ENCODE measurements at places on chromosomes 12 and 14.

DNA sequence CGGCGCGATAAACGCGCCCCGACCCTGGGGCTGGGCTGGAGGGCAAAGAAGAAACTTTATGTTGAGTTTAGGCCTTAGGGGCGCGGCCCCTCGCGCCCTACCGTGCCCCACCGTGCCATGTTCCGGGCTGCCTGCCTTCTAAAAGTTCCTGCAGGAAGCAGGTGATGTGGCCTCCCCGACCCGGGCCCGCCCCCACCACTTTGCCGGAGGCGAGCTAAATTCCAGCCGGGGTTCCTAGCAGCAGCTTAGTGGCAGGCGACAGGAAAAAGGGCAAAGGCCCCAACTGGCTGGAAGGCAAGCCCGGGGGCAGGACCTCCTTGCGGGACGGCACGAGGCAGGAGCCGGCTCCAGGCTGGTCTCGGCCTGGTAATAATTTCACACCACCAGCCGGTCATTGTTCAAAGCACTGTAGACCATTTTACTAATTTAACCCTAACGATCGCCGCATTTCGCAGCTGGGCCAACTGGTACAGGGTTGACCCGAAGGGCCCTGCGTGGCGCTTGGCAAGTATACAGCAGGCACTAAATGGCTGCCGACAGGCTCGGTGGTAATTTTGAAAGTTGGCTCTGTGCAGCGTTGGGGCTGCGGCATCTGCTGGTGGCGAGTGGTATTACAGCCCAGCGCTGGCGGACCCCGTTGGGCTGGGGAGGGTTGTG is 895 bp upstream of the CCDC88C start:
- no peak for DNase-seq

DNA sequence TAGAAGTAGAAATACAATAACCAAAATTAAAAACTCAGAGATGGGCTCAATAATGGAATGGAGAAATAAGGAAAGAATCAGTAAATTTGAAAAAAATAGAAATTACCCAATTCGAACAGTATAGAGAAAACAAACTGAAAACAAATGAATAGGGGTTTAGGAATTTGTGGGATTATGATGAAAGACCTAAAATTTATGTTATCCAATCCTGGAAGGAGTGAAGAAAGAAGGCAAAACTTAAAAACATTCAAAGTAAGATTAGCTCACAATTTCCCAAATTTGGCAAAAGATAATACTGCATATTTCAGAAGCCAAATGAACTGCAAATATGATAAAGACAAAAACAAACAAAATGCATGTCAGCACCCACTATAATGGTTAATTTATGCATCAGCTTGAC is 177.1 kb downstream of the CCDC91 start:
- no peak for DNase-seq

GRCh38 chr14:38363217-38363616 is 107.3 kb upstream of the CLEC14A start:
- DNase-seq: no peak

GRCh38 chr12:64459394-64459891 is 7.5 kb downstream of the TBK1 start:
- no peak for DNase-seq

- DNase-seq: peak; percentile 91
These were observed 9.0 kb downstream of the DMAC2L start for GRCh38 chr14:50321009-50321660.

DNA sequence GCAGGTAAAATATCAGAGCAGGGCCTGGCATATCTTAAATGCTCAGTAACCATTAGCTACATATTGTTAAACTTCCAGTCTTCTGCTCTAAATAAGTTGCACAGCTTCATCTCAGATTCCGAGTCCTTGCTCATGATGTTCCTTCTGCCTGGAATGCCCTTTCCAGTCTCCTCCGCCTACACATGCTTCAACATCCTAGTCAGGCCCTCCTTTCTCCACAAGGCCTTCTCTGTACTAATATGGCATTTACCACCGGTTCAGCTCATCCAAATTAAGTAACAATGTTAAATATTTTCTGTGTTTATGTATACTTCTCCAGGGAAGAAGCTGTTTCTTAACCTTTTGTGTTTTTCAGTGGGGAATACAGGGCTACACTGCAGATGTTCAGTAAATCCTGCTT is 8.5 kb downstream of the DHH start:
- DNase-seq: no peak

GRCh38 chr12:113875691-113876090 is 90.4 kb downstream of the RBM19 start:
- DNase-seq: no peak

GRCh38 chr14:24434676-24435075 is 4.9 kb downstream of the KHNYN start:
- DNase-seq: no peak

DNA sequence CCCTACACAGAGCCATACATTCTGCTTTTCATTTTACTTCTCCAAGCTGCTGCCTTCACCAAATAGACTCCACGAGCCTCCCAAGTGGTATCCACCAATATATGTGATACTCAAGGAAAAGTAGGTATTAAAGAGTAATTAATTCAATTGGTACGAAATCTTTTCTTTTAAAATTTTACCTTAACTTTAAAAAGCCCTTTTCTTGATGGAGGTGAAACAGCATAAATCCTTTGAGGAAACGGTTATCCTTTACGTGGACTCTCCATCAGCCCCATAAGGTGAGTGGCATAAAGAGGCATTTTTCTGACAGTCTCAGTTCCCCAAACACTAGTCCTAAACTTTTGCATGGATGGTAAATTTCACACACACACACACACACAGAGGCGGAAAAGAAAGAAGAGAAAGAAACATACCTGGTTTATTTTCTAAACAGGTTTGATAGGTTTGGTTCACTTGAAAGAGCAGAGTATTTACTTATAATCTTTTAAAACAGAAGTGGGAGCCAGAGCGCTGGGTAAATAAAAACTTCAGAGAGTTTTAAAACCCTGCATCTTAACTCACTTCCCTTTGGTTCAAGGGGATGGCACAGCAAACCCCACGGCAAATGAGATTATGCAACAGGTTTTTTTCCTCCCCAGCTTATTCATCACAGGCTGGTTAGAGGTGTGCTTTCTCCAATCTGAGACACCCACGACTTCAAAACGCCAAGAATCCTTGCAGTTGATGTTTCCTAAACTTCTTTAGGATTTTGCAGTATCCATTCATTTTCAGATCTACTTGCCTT is 1.9 kb downstream of the DUSP16 start:
- DNase-seq: no peak

DNA sequence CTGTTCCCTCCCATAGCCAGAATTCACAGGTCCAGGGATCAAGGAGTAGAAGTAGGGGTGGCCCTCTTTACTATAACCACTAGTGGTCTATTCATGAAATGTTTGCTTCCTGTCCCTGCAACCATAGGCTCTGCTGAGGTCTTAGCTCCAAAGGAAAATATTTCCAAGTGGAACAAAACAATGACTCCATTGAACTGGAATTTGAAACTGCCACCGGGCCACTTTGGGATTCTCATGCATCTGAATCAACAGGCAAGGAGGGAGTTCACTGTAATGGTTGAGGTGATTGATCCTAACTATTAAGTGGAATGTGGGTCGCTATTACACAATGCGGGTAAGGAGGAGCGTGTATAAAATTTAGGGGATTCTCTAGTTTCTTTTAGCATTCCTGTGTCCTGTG is 197.0 kb downstream of the ETNK1 start:
- no peak for DNase-seq

DNA sequence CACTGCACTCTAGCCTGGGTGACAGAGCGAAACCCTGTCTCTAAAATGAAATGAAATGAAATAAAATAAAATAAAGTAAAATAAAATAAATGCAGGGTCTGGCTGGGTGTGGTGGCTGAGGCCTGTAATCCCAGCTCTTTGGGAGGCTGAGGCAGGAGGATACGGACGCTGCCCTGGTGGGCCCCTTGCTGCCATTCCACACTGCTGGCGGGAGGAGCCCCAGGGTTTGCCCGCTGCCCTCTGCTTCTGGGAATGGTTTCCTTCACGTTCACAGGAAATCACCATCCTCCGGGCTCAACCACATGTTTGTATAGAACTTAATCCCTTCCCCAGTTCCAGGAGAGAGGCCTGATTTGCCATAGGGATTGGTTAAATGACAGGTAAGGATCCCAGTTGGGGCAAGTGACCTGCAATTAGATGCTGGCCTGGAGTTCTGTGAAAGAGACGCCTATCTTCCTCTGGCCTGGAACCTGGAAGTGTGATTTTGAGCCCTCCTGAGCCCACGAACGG is 29.3 kb downstream of the CALM1 start:
- no peak for DNase-seq

- peak; percentile 29 for DNase-seq
These were observed 232.6 kb downstream of the FLRT2 start for GRCh38 chr14:85762526-85762925.

GRCh38 chr12:7190268-7191055 is 976 bp downstream of the PEX5 start:
- DNase-seq: no peak

DNA sequence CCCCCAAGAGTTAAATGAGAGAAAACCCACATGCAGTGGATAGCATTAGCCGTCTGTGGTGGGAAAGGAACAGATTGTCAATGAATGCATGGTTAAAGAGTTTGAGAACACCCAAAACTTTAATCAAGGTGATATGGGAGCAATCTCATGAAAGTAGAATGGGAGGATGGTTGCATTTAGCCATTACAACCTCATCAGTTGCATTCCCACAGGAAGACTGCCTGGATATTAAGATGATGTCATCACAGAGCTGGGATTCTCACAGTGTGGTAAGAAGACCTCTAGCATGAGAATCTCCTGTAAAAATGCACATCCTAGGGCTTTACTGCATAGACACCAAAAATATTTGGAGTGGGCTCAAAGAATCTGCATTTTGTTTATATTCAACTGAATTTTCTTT is 284.9 kb downstream of the RGS6 start:
- DNase-seq: no peak

GRCh38 chr14:95327558-95328374 is 8.1 kb upstream of the CLMN start:
- DNase-seq: no peak

- DNase-seq: no peak
These were observed 290.7 kb upstream of the TMPO start for GRCh38 chr12:98224584-98225221.

DNA sequence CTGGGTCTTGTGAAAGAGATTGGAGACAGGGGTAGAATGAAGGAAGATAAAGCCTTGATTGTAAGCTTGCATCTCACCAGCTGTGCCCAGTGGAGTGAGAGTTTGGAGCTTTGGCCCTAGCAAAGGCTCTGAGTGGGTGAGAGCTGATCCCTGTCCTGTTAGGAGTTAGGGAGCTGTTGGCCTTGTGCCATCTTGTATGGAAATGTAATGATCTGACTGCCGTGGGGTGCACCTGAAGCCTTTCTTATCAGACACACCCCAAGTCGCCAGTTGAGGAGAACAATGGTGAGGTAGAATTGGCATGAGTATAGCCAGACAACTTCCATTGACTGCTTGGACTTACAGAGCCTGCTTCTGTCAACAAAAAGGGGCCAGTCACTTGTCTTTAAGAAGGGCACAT is 130.1 kb downstream of the PRKCH start:
- DNase-seq: no peak

DNA sequence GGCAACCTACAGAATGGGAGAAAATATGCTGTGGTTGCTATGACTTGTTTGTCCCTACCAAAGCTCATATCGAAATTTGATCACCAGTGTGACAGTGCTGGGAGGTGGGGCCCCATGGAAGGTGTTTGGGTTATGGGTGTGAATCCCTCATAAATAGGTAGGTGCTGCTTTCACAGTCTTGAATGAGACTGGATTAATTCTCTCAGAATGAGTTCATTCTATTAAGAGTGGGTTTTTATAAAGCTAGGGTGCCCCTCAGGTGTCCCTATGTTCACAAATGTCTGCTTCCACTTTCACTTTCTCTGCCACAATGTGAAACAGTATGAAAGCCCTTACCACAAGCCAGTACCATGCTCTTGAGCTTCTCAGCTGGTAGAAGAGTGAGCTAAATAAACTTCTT is 133.5 kb downstream of the CPNE8 start:
- DNase-seq: no peak

DNA sequence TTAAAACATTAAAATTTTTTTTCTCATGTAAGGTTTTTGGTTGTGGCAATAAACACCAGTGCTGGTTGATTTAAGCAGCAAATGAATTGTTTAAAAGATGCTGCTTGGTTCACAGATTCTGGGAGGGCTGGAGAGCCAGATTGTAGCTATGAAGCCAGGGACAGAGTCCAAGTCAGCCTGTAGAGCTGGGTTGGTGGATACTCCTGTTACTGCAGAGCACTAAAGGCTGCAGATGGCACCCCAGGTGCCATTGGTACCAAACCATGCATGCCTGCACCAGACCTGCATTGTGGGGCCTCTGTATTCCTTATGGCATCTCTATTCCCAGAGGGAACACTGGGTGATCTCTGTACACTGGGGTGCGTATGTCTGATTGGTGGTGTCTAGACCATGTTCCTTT is 113.3 kb downstream of the SNAPC1 start:
- no peak for DNase-seq

DNA sequence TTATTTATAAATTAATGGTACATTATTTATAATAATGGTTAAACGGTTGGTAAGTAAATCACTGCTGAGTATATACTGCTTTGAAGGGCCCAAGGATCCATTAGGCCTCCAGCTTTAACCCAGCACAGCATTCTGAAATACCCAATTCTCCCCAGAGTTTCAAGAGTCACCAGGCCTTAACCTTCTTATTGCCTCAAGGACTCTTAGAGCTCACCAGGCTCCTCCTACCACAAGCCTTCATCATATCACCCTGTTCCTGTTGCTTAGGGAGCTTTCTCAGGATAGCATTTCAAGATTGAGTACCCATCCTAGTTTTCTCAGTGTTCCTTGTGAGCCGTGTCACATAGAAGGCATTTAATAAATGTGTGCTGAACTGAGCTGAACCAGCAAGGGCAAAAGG is 242.5 kb downstream of the FBXL14 start:
- no peak for DNase-seq

DNA sequence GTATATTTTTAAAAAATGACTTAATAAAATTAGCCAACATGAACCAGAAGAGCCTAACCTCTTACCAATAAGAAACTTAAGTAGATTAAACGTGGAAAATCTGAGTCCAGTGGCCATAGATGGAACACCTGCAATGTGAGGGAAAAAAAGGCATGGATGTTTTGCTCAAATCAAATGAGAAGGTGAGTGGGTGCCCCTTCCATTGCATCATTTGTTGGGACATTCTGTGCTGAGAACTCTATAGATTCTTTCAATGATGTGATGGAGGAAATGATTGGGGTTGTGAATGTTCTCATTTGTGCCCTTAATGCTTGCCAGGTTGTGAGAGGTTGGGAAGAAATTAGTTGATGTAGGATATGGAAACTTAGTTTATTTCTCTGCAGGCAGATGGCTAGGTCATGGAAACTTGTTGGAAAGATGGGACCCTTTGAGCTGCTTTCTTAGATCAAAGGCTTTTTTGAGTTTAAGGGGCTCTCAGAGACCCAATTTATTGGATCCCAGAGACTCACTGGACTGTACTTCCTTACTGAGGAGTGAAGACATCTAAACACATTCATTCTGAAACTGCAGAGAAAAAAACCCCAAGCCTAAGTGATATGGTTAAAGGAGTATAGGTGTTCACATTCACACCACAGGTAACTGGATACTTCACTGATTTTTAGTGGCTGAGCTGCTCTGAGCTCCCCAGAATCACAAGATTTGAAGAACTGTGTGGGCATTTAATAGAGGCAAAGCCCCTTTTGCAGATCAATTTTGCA is 95.9 kb downstream of the DACT1 start:
- no peak for DNase-seq

- DNase-seq: no peak
These were observed 34.4 kb downstream of the BMAL2 start for GRCh38 chr12:27367078-27367477.

- DNase-seq: no peak
These were observed 15.6 kb upstream of the PLEKHD1 start for GRCh38 chr14:69468949-69469348.

- DNase-seq: no peak
These were observed 15.5 kb downstream of the KIF21A start for GRCh38 chr12:39427360-39427808.

All from fibroblast of the conjunctiva (primary cell).